NT2/D1 (cell line): ENCODE measurements at places on chromosomes 7 and 10.

DNA sequence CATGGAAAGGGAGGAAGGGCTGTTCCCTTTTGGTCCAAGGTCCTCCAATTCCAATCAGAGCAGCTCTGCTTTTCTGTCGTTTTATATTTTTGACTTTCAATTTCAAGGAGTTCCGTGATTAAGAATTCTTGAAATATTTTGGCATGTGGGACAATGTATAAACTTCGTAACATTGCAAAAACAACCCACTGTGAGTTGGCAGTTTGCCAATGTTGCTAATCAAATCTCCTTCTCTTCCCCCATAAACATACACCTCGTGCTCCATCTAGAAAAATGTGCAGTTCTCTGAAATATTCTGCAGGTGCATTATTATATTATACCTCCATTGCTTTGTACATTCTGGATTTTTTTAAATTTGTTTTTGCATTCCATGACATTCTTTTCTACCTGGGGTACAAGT lies 49.8 kb downstream of the POU6F2 start:
- no peak for DNase-seq

GRCh38 chr7:149237502-149237901 lies 1.9 kb upstream of the ZNF212 start:
- DNase-seq, result no peak

DNA sequence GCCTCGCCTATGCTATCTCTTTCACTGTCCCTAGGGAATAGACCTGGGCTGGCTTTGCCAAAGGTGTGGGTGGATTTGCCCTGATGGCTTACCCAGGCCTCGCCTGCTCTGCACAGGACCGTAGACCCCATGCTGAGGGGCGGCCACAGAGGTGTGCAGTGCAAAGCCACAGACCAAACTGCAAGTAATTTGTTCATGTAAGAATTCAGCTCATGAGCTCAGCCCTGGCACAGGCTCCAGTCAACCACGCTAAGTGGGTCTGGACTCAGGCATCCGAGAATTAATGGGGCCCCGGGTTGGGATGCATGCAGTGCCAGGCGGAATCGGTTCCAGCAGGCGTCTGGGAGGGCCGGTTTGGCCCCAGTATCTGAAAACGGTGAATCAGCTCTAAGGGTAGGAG lies 445.2 kb downstream of the DNAJB6 start:
- DNase-seq, result no peak

DNA sequence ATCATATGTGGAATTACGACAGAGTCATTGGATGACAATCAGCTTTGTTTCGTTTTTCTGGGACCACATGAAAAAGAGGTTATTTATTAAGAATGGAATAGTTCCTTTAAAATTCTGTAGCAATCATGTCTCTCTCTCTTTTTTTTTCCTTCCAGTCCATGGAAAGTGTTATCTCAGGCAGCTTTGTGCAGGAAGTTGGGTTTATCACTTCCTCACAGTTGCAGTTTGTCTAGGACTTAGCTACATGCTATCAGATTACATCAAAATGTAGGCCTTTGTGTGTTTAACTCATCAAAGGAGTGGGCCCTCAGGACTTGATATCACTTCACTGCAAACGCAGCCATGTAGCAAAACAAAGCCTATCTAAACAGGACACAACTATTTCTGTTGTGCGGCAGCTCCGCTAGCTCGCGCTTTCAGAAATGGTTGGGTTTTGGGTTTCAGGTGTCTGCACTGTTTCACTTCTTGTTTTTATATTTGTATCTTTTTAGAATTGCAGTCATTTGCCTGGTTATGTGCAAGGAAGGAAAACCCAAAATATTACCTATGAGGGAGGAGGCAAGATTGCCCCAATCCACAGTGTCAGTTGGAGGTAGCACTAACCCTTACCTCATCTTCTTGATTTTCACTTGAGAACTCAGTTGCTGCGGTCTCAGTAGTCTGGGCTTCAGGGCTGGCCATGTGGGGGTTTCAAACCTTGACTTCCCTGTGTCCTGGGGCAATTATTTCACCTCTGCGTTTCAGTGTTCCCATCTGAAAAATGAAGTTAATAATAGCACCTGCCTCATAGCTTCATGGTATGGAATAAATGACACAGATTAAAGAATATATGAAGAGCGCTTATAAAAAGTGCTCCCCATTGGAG lies 66.7 kb downstream of the HHEX start:
- no peak for DNase-seq

- DNase-seq, result no peak
Measured at GRCh38 chr7:130296221-130296951, 3.4 kb downstream of the CPA4 start.

DNA sequence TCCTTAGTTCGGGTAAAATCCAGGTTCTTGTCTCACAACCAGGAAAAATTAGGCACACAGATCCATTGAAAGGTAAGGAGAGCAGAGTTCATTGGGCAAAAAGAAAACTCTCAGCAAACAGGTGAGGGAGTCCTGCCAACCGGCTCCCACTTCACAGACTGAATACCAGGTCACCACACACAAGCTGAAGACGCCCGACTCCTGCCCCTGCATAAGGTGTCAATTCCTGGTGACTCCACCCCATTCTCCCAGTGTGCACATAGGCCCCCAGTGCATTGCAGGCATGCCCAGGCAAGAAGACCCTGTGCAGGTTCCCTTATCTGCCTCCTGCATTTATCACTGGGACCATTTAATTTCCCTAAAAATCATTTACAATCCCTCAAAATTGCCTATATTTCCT lies 354.6 kb downstream of the LRRTM3 start:
- no peak for DNase-seq

DNA sequence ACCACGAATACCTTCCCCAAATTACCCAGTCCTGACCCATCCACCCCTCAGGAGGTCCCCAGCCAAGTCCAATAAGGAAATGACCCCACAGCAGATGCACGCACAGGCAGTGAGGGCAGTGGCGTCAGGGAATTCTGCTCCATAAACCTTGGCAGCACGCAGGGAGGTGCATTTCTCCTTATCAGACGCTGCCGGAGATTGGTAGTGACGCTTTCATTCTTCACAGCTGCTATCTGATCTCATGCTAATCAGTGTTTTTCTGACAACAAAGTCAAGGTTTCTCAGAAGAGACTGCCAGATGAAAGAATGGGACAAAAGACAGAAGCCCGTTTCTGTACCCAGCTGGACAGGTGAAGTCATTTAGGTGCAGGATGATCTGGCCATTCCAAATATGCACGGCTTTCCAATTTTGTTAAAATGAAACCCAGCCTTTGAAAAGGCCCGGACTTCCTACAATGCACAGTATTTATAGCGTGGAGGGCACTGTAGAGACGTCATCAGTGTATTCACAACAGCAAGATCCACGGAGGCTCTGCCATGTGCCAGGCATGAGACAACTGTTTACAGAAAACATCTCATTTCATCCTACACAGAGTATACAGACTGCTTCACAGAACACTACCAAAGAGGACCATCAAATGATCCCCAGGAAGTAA lies 35.3 kb downstream of the DIP2C start:
- DNase-seq, result no peak

- no peak for DNase-seq
Measured at GRCh38 chr7:138388673-138389491, 71.2 kb upstream of the TRIM24 start.

DNA sequence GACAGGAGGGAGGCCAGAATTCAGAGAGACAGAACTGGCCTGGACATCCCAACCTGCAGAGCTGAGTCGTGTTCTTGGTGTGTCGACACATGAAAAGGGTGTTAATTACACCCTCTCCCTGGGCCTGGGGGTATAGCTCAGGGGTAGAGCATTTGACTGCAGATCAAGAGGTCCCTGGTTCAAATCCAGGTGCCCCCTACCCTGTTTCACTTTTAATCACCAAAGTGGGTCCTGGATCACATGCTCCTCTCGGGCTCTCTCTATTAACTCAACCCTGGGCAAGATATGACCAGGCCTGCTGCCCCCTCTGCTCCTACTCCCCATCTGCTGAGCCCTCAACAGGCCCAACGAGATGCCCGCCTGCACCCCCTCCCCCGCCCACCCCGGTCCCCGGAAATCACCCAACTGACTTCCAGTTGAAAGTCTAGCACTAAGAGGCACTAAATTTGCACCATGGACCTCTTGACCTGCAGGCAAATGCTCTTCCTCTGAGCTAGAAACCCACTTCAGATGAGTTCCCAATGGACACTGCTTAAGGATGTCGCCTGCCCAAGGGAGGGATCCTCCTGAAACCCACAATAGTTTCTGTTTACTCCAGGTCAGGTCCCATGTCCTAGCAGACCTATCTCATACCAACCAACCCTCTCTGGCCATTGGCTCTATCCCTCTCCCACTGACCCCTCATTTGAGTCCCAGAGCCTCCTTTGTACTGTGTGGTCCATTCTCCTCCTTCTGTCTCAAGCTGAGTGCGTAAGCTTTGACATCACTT lies 137.6 kb downstream of the ZNF467 start:
- no peak for DNase-seq

DNA sequence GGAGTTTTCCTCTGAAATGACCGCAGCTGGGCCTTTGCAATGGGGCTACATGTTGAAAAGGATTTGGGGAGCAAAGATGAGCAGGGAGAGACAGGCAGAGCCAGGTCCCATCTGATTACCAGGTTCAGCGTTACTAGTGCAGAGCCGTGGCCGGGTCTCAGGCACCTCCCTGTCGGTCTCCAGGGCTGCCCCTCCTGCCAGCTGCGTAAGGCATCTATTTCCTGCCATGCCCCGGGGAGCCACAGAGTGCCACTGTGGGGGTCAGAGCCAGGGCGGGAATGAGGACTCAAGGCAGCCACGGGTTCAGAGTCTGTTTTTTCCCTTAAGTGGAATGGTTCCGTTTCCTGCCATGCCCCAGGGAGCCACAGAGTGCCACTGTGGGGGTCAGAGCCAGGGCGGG lies 382.6 kb upstream of the SHH start:
- DNase-seq, result no peak

GRCh38 chr7:28841766-28842165 lies 116.4 kb downstream of the TRIL start:
- DNase-seq, result no peak

- DNase-seq, result no peak
Measured at GRCh38 chr7:70040970-70041766, 442.9 kb downstream of the AUTS2 start.

DNA sequence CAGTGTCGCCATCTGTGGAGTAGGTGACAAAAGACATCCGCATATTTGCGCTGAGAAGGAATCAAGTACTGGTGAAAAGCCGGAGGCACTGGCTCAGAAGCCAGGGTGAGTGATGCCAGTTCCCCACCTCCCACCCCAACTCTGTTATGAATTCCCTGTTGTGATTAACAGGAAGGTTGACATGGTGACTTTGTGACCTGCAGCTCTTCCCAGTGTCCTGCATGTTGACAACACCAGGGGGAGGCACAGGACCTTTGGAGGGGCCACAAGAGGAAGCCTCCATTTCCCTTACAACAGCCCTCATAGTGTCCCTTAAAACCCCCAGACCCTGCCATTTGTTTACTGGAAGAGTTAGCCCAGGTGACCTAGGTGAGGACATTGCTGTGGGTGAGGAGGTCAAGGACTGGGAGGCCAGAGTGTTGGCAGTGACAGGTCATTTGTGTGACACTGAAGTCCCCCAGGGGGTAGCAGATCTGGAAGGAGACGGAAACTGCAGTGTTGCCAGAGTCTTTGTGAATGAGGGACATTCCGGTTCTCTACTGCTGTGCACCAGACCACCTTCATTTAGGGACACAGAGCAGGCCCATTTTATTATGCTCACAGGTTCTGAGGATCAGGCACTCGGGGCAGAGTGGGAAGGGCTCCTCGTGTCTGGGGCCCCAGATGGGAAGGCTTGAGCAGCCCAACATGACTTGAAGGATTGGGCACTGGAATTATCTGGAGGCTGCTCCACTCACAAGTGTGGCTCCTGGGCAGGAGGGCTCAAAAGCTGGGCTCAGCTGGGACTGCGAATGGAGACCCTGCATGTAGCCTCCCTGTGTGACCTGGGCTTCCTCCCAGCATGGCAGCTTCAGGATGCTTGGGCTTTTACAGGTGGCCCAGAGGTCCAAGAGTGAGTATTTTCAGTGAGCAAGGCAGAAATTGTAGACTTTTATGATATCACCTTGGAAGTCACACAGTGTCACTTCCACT lies 13.0 kb upstream of the ANTXRL start:
- no peak for DNase-seq

GRCh38 chr10:110872145-110872983 lies 636 bp downstream of the PDCD4 start:
- DNase-seq, result peak; percentile 57

GRCh38 chr7:67006965-67007364 lies 10.3 kb downstream of the TYW1 start:
- no peak for DNase-seq

- no peak for DNase-seq
Measured at GRCh38 chr10:79056736-79057391, 11.9 kb upstream of the ZMIZ1 start.

- DNase-seq, result no peak
Measured at GRCh38 chr7:150380463-150380862, 1.3 kb downstream of the ZNF775 start.
